Cortex of kidney (tissue), 1 donor: ENCODE measurements at places on chromosomes 7 and 10.

GRCh38 chr10:124736491-124737136 lies 7.6 kb downstream of the FAM53B start:
- DNase-seq: no peak

GRCh38 chr7:28181416-28181815 lies 821 bp upstream of the JAZF1 start:
- DNase-seq: no peak

GRCh38 chr7:156021471-156021870 lies 209.2 kb upstream of the SHH start:
- no peak for DNase-seq

GRCh38 chr10:120483651-120484301 lies 26.7 kb downstream of the PLPP4 start:
- no peak for DNase-seq

GRCh38 chr7:127770885-127771284 lies 118.9 kb downstream of the SND1 start:
- no peak for DNase-seq

DNA sequence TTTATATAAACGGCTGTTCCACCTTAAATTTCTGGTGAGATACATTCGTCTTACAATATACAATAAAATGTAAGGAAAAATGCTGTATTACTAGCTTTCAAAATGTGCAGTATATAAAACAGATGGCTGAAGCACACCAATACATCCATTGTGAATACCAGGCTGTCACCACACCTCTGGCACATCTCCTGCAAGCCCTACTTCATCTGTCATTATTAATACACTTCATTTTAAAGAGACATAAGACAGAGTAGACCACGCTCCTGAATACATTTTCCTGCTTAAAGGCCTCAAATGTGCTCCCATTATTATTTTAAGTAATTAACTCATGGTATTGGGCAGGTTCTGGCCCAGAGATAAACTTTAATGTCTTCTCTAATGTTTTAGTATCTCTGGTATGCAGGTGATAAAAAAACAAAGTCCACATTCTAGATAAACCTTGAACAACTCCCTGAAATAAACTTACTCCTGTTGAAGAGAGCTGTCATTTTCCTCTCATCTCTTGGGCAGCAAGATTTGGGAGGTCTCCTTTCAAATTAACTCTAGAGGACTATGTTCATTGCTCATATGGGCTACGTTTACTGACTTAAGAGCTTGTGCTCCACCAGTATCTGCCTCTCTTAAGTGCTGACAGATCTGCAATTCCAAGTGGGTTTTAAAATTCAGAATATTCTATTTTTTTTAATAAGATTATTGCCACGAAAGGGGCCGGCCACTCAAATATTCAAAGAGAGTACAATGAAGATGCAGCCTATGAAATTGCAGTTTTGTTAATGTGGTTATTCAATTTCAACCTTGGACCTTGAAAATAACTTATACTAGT lies 396.5 kb upstream of the SEMA3D start:
- no peak for DNase-seq

DNA sequence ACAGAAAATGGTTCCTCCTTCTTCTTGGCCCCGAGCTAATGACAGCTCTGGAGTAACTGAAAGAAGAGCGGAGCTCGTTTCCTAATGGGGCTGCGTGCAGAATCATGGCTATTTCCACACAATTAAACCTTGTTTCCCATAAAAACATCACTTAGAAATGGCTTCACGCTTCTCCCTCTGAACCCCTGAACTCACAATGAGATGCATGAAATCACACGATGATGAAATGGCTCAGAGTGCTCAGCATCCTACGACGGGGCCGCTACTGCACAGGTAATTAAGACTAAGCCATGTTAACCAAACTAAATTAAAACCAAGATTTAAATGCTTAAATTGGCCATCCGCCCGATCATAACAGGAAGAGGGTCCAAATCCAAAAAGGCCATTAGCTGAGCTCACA lies 80.0 kb upstream of the DNAAF5 start:
- no peak for DNase-seq

- no peak for DNase-seq
These were observed 48.4 kb downstream of the UNC5B start for GRCh38 chr10:71260622-71261325.

GRCh38 chr10:89838044-89838615 lies 136.7 kb downstream of the KIF20B start:
- no peak for DNase-seq

- no peak for DNase-seq
These were observed 37.2 kb upstream of the PDLIM1 start for GRCh38 chr10:95328013-95328412.
